ENCODE measurements at places on chromosomes 13 and 19.

- DNase-seq: no peak
These were observed at the start of gene PPM1N for GRCh38 chr19:45498411-45499195. Gene PPM1N (plus strand): TSS chr19:45498443. CDS start chr19:45498473, 30 bp downstream.

GRCh38 chr19:31840371-31840770 lies 491.1 kb upstream of the TSHZ3 start:
- no peak for DNase-seq

- no peak for DNase-seq
These were observed 78.2 kb upstream of the TNFSF11 start for GRCh38 chr13:42495751-42496150.

GRCh38 chr19:2358548-2359173 lies 1.4 kb upstream of the TMPRSS9 start:
- no peak for DNase-seq

DNA sequence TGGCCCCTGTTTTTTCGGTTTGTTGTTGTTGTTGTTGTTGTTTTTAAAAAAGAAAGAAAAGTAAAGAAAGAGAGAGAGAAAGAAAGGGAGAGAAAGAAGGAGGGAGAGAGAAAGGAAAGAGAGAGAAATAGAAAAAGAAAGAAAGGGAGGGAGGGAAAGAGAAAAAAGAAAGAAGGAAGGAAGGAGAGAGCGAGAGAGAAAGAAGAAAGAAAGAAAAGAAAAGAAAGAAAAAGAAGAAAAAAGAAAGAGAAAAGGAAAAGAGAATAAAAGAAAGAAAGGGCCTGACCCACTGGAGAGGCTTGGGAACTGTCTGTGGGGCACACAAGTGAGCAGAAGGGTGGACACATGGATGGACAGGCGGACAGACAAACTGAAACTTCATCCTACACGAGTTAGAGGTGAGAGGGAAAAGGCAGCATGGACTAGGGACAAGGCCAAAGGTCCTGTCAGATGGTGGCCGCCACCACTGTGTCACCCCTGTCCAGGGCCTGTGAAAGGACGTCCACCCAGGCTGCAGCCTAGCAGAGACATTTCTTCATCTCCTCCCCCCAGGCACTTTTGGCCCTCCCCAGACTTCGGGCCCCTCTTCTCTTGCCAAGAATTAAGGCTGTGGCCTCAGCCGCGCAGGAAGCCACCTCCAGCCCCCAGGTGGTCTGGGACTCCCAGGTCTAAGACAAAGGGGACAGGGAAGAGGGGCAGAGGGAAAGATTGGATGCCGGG lies 9.1 kb upstream of the BCAM start:
- no peak for DNase-seq

- no peak for DNase-seq
These were observed 245.9 kb downstream of the ITGBL1 start for GRCh38 chr13:101698400-101698799.

DNA sequence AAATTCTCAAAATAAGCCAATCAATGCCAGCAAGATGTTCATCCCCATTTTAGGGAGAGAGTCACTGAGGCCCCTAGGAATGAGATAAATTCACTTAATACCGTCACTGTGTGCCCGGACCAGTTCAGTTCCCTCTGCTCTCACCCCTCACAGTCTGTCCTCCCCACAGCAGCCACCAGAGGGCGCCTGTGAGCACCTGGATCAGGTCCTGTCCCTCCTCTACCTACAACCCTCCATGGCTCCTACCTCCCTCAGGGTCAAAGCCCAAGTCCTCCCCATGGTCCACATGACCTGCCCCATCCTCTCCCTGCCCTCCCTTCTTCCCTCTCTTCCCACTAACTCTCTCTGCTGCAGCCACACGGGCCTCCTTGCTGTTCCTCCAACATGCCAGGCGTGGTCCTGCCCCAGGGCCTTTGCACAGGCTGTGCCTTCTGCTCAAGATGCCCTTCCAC lies 42.0 kb upstream of the NFIC start:
- no peak for DNase-seq

- no peak for DNase-seq
These were observed 7.4 kb upstream of the SLITRK6 start for GRCh38 chr13:85806553-85807175.

DNA sequence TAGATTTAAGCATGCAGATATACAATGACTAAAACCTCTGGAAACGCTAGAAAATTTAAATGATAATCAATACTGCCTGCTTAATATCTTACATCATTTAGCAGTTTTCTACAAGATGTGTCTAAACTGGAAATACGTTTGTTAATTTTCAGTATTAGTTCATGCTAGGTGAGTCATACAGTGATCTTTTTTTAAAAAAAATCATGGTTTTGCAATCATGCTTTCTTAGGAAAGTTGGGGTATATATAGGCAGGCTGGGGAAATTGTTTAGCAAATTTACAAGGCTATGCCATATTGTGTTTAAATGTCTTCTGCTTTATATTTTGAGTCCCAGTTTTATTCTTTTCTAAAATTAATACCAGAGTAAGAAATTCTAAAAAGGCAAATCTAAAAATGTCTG lies 245.4 kb upstream of the SPRY2 start:
- DNase-seq: no peak

- DNase-seq: no peak
These were observed 30.0 kb downstream of the FLT1 start for GRCh38 chr13:28464861-28465460.

GRCh38 chr13:30802501-30802900 lies 67.2 kb downstream of the ALOX5AP start:
- no peak for DNase-seq

GRCh38 chr13:93775507-93776108 lies 549.0 kb downstream of the GPC6 start:
- no peak for DNase-seq

- DNase-seq: no peak
These were observed 69.4 kb downstream of the CYSLTR2 start for GRCh38 chr13:48723168-48723567.

DNA sequence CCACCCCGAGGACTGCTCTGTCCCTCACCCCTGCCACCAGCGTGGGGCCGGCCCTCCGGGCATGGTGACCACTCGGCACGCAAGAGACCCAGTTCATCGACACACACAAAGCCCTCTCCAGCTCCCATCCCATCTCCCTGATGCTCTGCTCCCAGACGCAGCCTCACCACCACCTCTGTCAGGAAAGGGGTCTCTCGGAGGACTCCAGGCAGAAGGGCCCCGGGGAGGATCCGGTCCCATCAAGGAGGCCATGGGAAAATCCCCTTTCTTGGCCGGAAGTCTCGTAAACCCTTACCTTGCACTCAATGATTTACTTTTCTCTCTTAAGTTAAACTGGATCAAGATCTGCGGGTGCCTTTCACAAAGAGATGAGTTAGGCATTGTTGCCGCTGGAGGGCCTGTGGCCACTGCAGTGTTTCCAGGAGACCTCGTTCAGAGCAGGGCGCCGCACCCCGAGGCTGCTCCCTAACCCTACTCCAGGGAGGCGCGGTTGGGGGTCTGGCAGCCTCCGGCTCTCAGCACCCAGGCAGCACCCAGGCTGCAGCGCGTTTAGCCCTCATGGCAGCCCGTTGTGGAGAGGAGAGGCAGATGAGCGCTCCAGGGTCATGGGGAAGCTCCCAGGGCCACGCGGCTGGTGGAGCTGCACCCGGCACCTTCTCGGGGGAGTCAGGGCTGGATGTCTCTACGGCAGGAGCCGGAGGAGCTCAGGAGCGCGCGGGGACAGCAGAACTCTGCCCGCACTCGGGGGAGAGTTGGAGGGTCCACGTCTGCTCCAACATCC lies 31.0 kb downstream of the C2CD4C start:
- no peak for DNase-seq

- DNase-seq: no peak
These were observed 22.0 kb upstream of the GJB6 start for GRCh38 chr13:20254076-20254475.

- DNase-seq: peak; percentile 30
These were observed 503 bp upstream of the SLC7A9 start for GRCh38 chr19:32869966-32870573.

- DNase-seq: no peak
These were observed 3.0 kb downstream of the LATS2 start for GRCh38 chr13:21058361-21058760.

GRCh38 chr19:35353635-35354034 lies 4.6 kb upstream of the FFAR3 start:
- no peak for DNase-seq

DNA sequence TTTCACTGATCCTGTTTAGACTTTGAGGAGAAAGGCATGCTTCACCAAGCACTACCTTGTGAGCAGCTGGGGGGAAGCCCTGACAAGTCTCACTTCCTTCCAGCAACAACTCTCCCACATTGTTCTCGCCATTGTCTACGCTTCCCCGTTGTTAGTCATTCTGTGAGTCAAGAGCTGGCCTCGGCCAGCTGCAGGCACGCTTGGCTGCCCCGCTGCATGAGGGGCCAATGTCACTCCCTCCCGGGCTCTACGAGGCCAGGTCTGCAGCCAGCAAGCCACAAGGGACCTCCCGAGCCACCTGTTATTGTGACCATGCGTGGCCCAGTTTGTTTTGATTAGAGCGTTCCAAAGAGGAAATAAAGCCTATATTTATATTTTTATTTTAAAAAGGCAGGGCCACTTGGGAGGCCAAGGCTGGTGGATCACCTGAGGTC lies 220.9 kb downstream of the FOXO1 start:
- no peak for DNase-seq

DNA sequence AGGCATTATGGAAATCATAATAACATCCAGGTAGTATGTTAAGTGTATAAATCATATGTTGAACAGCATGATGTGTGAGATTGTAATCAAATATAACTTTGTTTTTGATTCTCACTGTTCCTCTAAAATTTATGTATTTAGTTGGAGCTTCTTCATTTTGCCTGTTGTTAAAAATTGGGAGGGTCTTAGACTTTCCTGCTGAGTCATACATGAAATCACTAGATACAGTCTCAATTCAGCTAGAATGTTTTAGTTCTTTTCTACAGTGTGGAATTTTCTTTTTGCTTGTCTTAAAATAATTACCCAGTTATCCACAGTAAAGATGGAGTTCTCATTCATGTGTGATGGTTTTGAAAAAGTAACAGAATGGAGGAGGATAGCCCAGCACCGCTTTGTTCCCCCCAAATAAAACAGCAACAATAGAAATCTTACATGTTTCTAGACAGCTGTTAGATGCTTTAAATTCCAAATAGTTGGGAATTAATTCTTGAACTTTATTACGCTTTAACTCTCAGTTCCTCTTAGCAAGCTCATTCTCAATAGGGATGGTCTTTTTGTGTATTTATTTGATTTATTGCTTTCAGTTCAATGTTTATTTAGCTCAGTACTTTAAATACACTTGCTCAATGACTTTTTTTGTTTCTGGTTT lies 109.5 kb downstream of the PDS5B start:
- DNase-seq: no peak

DNA sequence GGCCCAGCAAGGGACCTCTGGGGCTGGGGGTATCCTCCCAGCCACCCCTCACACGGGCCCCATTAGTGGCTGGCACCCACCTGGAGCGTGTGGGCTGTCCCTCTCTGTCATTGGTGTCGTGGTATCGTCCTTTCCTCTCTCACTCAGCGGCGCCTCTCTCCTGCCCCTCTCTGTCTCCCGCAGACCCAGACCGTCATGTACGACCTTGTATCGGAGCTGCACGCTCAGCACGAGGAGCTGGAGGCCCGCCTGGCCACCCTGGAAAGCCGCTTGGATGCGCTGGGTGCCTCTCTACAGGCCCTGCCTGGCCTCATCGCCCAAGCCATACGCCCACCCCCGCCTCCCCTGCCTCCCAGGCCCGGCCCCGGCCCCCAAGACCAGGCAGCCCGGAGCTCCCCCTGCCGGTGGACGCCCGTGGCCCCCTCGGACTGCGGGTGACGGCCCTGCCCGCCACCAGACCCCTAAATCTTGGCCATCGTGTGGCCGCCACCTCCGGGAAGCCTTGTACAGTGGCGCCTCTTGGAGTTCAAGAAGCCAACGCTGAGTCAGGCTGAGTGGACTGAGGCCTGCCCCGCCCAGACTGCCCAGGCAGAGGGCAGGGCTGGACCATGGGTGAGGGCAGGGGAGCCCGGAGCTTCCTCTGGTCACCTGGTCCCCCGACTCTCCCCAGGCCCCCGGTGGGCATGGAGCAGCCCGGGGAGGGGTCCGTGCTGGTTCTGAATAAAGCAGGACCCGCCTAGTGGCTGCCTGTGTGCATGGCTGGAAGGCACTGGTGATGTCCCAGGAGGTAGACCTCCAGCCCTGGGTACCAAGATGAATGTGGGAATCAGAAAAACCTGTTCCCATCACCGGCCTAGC lies 9.8 kb upstream of the ARRDC2 start:
- no peak for DNase-seq

DNA sequence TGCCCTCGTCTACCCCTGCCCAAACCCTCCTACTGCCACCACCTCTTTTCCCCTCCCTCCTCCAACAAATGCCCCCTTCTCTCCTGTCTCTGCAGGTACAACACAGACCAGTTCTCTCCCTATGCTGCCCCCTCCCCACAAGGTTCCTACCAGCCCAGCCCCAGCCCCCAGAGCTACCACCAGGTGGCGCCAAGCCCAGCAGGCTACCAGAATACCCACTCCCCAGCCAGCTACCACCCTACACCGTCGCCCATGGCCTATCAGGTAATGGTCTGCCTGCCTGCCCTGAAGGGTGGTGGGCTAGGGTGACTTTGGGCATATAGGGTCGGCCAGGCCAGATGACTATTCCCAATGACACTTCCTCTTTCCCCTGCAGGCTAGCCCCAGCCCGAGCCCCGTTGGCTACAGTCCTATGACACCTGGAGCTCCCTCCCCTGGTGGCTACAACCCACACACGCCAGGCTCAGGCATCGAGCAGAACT lies 6.5 kb upstream of the TIMM50 start:
- DNase-seq: peak; percentile 32

- no peak for DNase-seq
These were observed 5.6 kb downstream of the RPL36 start for GRCh38 chr19:5695649-5696195.

DNA sequence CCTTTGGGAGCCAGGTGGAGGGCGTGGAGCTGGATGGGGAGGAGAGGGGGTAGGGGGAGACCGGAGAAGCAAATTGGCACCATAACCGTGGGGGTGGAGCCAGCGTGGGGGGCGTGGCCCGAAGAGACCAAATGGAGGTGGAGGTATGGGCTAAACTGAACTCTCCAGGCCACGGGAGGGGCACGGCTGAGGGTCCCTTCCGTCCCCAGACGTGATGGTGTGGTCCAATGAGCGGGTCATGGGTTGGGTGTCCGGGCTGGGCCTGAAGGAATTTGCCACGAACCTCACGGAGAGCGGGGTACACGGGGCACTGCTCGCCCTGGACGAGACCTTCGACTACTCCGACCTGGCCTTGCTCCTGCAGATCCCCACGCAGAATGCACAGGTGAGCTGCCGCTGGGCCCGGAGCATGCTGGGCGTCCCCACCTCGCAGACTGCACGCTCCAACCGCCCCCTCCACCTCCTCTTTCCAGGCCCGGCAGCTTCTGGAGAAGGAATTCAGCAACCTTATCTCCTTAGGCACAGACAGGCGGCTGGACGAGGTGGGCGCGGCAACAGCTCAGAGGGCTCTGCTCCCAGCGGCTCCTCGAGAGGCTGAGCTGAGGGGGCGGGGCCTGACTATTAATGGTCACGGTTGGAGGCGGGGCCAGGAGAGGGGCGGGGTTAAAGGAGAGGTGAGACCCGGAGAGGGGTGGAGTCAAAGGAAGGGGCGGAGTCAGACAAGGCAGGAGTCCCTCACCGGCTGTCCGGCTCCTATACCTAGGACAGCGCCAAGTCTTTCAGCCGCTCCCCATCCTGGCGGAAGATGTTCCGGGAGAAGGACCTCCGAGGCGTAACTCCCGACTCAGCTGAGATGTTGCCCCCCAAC lies 6.2 kb downstream of the HRC start:
- peak; percentile 93 for DNase-seq
